Endodermal cell (in vitro differentiated cells): ENCODE measurements at places on chromosomes 3 and 15.
A peak's percentile ranks its signal among the peaks of the same experiment; 100 is the strongest.

DNA sequence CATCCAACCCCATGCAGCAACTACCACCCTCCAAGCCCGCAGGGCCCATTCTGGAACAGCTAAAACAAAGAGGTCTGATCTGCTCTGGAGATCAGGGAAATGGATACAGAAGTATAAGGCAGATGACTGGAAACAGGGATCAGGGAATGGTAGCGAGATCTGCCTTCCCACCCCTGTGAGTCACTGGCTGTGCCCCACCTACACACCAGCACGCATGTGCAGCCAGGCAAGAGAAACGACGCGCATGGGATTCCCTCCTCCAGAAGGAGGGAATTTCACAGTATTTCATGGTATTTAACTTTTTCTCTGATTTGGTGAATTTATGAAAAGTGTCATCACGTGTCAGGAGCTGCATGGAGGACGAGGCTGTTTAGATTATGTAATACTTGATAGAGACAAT, 116.7 kb downstream of the ARRDC4 start:
- DNase-seq: peak; percentile 36

DNA sequence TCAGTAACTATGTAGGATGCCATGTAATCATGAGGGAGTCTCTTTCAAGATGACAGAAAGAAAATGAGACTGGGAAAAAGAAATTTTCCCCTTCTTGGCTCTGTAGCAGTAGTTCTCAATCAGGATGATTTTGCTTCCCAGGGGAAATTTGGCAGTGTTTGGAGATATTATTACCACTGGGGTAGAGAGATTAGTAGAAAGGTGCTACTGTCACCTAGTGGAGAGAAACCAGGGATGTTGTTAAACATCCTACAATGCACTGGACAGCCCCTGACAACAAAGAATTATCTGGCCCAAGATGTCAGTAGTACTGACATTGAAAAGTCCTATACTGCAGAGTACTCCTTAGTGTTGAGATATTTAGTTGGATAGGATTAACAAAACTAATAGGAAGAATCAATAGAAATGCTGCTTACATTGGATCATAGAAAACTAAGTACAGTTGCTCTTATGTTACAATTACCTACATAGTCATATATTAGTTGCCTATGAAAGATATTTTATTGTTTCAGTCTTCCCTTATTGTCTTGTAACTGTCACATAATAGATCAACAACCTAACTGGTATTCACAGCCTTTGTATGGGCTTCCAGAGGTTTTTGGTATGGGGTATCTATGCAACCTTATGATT, 433.3 kb downstream of the RAP2B start:
- DNase-seq: peak; percentile 44

- peak; percentile 96 for DNase-seq
Measured at GRCh38 chr3:194344012-194344411, 7.1 kb downstream of the CPN2 start.

DNA sequence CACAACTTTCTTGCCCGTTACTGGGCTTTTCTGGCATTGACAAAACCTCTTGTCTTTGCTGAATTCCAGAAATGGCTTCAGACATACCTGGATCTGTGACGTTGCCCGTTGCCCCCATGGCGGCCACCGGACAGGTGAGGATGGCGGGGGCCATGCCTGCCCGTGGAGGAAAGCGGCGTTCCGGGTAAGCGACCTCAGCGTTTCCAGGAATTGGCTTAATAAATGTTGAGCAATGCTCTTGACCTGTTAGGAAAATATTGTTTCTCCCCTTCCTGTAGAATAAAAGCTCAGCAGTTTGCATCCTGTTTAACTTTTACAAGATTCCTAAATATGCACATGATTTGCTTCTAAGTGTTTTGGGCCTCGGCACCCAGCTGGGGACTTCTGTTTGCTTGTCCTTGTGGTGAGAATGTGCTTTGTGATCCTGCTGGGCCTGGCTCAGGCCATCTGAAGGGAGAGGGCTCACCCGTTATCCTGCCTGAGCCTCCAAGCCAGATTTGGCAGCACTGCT, 46.7 kb downstream of the ARNT2 start:
- peak; percentile 84 for DNase-seq

DNA sequence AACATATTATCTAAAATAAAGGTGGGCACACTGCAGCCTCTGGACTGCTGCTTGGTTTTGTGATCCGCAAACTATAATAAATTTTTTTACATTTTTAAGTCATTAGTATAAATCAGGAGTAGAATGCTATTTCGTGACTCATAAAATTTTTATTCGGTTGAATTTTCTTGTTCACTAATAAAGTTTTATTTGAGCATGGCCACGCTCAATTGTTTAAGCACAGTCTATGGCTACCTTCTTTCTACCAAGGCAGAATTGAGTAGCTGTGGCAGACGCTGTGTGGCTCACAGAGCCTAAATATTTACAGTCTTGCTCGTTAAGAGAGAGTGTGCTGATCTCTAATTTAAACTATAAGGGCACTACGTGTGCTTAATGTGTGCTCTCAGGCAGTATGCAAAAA, 28.9 kb downstream of the ROBO2 start:
- DNase-seq: no peak

GRCh38 chr3:104245981-104246380, 1120.7 kb upstream of the ALCAM start:
- no peak for DNase-seq

GRCh38 chr3:47910777-47911440, 105.3 kb downstream of the MAP4 start:
- peak; percentile 75 for DNase-seq

DNA sequence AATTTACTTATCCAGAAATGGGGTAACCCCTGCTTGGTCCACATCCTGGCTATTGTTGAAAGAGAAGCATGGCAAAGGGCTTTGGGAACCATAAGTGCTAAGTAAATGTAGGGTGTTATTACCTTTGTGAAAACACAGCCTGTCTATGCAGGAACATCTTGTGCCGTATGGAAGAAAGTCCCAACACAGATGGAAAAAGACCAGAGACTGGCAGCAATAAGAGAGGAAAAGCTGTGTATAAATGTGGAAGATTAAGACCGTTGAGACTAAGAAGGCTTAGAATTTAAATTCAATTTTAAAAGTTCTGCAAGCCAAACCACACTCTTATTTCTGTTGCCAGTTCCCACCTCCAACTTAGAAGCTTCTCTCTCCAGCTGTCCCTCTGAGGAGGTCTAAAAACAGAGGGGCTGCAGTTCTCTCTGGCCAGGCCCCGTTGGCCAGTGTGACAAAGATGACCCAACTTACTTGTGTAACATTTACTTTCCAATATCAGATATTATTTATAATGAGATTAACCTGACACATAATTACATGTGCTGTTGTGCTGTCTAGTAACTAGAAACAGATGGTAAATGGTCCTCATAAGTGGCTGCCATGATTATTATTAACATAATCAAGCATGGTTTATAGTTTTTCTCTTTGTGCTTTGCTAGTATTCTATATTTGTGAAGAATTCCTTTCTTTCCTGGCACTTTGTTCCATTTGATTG, 7.0 kb downstream of the MINDY4B start:
- DNase-seq: no peak

DNA sequence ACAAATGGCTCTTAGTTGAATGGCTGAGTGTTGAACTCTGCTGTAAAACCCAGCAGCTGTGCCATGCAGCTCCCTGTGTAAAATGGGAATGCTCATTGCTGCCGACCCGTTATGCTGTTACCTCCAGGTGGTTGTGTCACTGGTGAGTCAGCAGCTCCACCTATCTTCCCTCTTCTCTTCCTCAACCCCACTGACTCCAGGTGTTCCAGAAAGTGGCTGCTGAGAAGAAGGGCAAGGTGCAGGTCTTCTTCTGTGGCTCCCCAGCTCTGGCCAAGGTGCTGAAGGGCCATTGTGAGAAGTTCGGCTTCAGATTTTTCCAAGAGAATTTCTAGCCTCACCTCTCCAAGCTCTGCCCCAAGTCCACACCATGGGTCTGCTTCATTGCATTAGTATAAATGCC, 41.9 kb downstream of the NOX5 start:
- DNase-seq: peak; percentile 70

DNA sequence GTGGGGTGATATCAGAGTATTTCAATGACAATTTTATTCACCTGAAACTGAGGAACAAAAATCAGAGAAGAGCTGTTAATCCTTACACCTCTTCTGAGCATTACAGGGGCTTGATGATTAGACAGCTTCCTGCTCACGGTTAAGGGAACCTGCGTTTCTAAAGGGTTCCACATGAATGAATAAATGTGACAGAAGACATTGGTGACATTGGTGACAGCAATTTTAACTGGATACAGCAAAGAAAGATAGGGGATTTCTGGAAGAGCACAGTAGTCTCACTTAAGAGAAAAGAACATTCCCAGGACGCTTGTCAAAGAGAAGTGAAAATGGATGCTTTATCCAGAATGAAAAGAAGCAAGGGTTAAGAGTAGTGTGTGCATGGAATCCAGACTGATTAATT, 235.9 kb upstream of the CNTN3 start:
- no peak for DNase-seq

DNA sequence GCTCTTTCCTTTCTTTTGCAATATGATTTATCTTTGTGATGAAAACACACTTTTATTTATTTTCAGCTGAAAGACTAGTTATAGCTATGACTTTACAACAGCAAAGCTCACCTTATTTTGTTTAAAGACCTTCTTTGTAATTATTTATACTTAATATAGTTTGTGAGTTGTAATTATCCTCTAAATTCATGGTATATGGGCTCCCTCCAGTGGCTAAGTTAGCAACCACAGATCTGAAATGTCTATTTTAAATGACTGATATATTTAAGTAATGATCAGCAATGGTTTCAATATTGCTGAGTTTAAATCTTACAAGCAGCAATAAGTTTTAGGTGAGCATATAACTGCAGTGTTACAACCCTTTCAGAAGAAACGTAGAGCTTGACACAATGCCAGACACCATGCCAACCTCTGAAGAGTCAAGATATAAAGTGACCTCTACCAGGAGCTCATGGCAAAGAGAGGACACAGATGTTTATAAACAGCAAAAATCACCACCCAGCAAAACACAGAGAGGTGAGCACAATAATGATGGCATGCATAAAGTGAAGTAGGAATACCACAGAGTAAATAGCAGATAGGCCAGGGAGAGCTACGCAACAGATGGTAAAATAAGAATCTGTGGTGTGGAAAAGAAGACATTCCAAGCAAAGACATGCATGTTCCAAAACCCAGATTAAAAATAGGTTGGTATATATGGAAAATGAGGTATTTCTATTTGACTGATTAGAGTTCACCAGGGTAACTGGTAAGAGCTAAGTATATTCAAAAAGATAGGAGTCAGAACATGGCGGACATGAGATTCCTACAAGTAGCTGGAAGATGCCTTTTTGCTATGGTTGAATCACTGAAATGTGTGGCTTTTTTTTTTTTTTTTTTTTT, 143.7 kb upstream of the ZNF385D start:
- no peak for DNase-seq

DNA sequence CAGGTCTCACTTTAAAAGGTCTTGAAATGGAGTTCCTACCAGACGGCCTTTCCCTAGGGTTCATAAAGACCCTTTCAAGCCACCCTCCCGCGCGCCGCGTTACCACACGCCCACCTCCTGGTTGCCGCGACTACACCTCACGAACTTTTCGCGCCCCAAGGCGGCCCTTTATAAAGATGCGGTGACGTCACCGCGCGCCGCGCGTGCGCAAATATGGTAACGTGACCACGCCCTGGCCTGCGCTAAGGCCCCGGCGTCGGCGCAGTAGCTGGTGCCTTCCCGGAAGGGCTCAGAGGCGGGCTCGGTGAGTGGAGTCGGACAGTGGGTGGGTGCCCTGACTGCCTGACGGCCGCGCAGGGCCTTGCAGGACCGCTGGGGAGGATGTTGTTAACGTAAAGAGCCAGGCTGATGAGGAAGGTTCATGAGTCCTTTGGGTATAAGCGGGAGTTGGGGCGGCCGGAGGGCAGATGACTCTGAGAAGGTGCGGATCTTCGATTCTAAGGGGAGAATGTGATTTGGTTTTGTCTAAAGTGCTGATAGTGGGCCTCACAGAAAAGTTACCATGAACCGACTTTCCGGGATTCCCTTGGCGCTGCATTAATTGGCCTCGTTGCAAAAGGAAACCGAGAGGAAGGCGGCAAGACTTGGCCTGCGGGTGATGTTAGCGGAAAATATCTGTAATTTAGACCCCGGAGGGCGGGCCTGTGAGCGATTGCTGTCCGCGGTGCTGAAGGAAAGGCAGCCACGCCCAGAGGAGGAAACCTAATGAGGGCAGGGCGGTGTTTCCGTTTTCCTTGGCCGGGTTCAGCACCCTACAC, 54.4 kb downstream of the FEZF2 start:
- DNase-seq: peak; percentile 96

GRCh38 chr3:24385012-24385615, 109.5 kb downstream of the THRB start:
- no peak for DNase-seq

- DNase-seq: no peak
Measured at GRCh38 chr3:143726727-143727126, 121.5 kb downstream of the SLC9A9 start.

GRCh38 chr3:123246866-123247265, 45.1 kb downstream of the SEC22A start:
- no peak for DNase-seq

DNA sequence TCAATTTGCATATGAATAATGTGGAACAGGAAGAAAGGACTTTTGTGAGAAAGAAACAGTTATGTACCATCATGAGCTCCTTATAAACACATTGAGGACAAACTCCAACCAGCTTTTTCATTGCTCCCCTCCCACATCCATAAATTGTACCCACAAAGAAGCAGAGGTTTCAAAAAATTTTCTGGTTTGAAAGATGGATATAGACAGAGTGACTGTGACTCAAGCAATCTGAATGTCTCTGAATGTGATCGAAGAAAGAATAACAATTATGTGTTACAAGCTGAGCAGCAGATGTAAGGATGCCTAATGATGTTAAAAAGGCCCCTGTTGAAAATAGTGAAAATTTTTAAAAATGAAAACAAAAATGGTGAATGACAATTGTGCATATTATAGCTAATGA, 127.4 kb downstream of the TFG start:
- DNase-seq: no peak
